Stimulated activated effector memory CD8-positive, alpha-beta T cell treated with anti-CD3 and anti-CD28 coated beads, Interleukin-12 subunit alpha, Interleukin-12 subunit beta, amount 100 ng/mL, for 72 hours (primary cell): ENCODE measurements at places on chromosomes 1 and 21.

DNA sequence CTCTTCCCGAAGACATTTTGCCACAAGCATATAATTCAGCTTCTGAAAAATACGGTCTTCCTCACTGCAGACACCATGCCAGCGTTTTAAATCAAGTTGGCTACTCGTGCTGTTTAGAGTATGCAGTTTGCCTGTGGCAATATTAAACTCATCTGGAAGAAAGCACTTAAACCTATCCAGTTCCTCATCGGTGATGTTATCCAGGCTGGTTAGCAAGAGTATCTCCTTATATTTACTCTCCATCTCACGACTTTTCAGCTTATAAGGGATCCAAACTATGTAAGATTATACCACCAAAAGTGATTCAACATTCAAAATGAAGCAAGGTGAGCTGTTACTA lies 9.7 kb upstream of the IFI16 start:
- no peak for DNase-seq

GRCh38 chr1:8065369-8065768 lies 39.3 kb upstream of the ERRFI1 start:
- DNase-seq = no peak

- no peak for DNase-seq
Observed at GRCh38 chr1:69697340-69697739, 129.6 kb downstream of the LRRC7 start.

DNA sequence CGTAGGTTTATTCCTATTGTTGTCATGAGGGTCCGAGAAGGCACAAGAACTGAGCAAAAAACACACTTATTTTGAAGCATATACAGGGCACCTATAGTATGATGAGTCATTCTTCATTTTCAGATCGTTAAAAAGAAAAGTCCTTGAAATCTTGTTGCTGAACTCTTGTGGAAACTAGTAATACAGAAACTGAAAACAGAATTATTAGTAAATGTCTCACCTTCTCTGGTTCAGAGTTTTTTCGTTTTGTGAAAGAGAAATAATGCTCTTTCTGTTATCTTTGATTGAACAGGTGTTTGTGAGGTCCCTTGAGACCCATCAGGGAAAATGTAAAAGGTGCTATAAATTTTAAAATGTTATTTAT lies 102.0 kb upstream of the COA6 start:
- DNase-seq = no peak

GRCh38 chr1:211285196-211285595 lies 26.0 kb downstream of the RCOR3 start:
- no peak for DNase-seq

- DNase-seq = no peak
Observed at GRCh38 chr1:157194731-157195520, 56.7 kb upstream of the ETV3 start.

GRCh38 chr1:231153726-231154125 lies 8.1 kb upstream of the TRIM67 start:
- no peak for DNase-seq

DNA sequence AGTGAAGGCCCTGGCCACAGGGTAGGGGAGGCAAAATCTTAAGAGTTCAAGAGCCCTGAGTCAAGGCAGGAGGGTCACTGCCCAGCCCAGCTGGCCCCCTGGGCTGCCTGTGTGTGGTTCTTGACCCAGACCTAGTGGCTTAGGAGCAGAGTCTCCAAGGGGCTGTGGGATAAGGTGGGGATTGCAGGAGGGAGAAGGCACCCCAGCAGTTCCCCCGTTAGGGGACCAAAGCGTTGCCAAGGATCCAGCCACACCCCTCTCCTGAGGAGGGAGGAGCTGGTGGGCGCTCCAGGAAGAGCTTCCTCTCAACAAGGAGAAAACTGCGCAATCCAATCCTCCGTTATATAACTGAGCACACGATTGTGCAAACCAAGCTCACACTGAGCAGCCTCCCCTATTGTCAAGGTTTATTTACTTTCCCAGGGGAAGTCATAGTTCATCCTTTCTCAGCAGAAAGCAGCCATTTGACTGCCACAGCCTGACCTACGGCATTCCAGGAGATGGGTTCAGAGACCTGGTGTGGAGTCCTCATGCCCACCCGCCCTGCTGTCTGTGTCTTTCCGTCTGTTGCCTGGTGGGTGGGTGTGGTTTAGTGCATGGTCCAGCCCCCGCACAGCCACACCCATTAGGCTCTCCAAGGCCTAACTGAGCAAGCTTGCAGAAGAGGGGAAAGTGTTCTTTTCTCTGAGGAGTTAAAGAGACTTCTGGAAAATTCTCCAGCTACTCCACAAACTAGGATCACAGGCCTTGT lies 3.5 kb downstream of the EPHX1 start:
- DNase-seq = no peak

- DNase-seq = peak; percentile 65
Observed at GRCh38 chr1:243596431-243597062, 253.5 kb downstream of the AKT3 start.
